ENCODE measurements at places on chromosomes 1 and 21.
A peak's percentile ranks its signal among the peaks of the same experiment; 100 is the strongest.

DNA sequence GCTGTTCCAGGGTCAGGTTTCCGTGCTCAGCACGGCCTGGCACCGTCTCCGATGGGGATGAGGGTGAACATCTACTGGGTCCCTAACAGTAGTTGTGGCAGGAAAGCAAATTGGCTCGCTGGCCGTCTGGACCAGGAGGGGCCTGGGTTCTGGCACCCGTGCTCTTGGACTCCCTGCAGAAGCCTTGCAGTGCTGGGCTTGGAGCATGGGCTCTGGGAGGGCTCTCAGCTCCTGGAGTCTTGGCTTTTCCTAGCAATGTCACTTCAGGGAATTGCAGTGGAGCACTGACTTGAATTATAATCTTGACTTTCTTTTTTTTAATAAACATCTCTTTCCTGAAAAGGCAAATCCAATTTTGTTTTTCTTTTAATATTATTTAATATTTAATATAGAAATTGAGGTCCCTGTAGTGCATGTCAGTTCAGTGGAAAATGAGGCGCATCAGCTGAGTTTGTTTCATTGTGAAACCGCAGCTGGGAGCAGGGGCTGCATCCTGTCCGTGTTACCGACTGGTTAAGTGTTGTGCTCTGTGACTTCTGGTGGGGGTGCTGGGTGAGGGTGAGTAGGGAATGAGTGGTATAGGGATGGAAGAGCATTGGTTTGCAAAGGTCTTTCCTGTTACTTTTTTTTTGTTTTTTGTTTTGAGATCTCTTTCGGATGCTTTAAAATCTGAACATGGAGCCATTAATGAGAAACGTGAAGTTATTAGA is 64.1 kb downstream of the PEX14 start:
- no peak for DNase-seq

- DNase-seq, result no peak
Observed at GRCh38 chr1:235659186-235659771, 9.7 kb upstream of the GNG4 start.

DNA sequence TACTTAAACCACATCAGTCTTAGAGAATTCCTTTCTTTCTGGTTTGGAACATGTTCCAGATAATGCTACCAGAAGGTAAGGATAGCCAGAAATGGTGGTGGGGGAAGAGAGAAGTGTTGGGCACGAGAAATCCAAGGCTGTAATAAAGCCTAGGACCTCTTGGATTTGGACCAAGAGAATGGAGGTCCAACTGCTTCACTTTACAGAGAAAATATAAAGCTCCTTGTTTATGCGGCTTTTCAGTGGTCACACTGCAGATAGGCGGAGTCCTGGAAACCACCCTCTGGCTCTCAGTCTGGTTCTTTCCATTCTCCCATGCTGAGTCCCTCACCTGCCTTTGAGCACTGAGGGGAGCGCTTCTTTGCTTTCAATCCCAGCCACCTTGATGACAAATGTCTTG is 87.8 kb downstream of the ADCY10 start:
- no peak for DNase-seq

- no peak for DNase-seq
Observed at GRCh38 chr21:46518983-46519583, 60.4 kb downstream of the DIP2A start.

DNA sequence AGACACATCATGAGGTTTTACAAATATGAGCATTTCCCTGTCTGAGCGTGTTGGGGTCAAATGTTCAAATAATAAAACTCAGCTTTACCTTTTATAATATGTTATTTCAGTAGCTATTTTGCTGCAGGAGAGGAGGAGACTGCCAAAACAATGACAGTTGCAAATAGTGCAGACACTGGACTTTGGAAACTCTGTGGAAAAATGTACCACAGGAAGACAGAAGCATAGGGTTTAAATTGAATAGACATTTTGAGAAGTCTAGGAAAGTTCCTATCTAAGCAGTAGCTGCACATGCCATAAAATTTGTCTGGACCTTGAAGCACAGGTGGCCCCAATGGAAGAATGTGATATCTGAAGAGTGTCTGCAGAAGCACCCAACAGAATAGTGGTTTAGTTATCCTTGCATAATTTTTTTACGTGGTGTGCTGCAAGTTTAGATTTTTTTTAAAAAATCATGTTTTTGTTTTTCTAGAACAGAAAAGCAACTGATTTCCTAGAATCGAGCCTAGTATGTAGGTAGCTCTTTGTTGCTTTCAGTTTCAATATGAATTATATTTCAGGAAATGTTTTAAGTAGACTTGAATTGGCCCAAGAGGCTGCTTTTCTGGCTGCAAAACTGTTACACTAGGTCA is 14.0 kb upstream of the GBP5 start:
- no peak for DNase-seq

DNA sequence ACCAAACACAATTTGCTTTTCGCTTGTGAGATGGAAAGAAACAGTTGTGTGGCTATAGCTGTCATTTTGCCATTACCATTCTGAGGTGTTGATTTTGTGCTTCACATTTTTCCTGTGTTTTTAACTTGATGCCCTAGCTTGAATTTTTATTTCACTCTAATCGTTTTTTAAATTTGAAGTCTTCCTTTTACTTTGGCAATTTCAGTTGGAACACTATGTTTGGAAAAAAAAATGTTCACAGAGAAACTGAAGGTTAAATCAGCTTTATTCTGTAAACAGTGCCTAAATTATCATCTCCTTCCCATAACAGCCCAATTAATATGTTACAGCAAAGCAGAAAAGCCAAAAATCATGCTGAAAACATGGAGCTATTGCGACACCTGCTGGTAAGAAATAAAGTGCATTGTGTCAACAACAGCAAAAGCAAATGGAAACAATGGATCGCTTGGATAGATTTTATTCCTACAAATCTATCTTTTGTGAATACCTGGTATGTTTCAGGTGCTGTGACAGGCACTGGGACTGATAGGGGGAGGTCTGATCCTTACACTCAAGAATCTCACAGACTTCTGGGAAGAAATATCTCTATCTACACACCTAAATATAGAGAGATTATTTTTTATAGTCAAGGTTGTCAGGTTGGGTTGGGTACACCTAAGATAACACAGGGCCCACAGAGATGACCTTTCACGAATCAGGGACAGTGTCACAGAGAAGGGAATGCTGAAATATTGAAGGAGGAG is 16.2 kb upstream of the ERICH3 start:
- DNase-seq, result peak; percentile 29

DNA sequence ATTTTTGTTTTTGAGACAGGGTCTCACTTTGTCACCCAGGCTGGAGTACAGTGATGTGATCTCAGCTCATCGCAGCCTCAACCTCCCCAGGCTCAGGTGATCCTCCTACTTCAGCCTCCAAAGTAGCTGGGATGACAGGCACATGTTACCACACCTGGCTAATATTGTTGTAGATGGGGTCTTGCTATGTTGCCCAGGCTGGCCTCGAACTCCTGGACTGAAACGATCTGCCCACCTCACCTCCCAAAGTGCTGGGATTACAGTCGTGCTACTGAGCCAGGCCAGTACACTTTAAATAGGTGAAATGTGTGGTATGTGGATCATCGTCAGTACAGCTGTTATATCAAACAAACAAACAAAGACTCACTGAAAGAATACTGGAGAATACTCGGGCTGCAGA is 35.0 kb upstream of the GPR153 start:
- DNase-seq, result no peak

DNA sequence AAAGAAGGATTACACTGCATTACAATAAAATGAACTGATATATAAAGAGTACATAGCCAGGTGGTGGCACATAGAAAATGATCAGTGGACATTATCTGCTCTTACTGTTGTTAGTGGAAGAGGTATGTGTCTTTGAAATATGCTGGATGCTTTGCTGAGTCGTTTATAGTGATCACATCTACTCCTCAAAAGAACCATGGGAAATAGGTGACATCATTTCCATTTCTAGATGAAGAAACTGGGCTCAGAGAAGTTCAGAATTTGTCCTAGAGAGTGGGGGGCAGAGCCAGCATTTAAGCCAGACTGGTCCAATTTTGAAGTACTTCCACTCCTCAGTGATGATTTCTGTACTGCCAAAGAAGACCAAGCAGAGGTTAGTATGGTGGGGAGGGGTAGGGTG is 34.0 kb upstream of the BACH1 start:
- DNase-seq, result no peak

GRCh38 chr1:42915456-42915855 is 43.2 kb downstream of the SLC2A1 start:
- DNase-seq, result no peak

DNA sequence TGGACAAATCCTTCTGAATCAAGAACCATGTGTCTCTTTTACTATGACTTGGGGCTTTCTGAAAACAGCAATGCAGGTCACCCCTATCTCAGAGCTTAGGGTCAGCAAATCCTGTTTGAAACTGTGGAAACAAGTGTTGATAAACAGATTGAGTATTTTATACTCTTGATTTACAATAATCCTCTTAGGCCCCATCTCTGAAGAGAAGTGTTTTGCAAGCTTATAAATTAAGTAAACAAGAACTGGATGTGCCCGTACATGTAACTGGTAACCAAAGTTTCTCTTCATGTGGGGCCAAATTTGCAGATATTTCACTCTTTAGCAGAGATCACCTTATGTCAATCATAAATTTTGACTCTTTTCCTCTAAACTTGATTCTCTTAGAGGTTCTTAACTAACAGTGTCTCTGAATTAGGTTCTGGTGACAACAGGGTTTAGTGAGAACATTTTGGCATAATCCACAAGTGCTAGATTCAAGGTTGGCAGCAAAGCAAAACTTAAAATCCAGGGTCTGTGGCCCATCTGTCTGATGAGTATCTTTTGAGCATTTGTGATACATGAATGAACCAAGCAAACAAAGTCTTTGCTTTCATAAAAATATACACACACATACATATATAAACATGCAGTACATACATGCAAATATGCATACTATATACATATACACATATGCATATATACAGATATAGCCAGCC is 183.0 kb upstream of the HOOK1 start:
- DNase-seq, result no peak

GRCh38 chr1:70979881-70980280 is 67.7 kb downstream of the PTGER3 start:
- DNase-seq, result no peak
